ENCODE measurements at places on chromosomes 2 and 18.

GRCh38 chr2:12169721-12170120 is 423.3 kb downstream of the LPIN1 start:
- peak; percentile 99 for DNase-seq

GRCh38 chr2:170701011-170701410 is 14.1 kb upstream of the SP5 start:
- DNase-seq: no peak

GRCh38 chr2:233816334-233816733 is 38.0 kb downstream of the HJURP start:
- no peak for DNase-seq

- no peak for DNase-seq
Observed at GRCh38 chr2:8566774-8567468, 114.9 kb upstream of the ID2 start.

GRCh38 chr2:33277002-33277426 is 199.4 kb upstream of the RASGRP3 start:
- DNase-seq: no peak

GRCh38 chr2:79638954-79639353 is 126.1 kb downstream of the CTNNA2 start:
- DNase-seq: no peak

GRCh38 chr18:28511413-28511821 is 334.5 kb upstream of the CDH2 start:
- peak; percentile 8 for DNase-seq

DNA sequence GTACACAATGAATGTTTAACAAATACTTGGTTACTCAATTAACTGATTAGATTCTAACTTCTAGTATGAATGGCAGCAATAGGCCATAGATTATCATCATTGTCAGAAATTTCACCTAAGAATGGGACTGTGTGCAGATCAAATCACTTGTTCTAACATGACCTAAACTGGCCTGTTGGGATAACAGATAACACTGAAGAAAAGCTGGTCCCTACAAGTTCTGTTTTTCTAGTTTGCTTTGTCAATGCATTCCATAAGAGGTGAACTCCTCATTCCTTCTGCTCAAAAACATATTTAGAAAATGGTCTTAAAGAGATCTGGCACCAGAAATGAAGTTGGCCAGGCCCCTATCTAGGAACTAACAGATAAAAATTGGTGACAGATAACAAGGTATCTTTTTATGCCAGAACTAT is 175.4 kb downstream of the THADA start:
- no peak for DNase-seq

- peak; percentile 52 for DNase-seq
Observed at GRCh38 chr2:33022989-33023727, 76.4 kb downstream of the LTBP1 start.

DNA sequence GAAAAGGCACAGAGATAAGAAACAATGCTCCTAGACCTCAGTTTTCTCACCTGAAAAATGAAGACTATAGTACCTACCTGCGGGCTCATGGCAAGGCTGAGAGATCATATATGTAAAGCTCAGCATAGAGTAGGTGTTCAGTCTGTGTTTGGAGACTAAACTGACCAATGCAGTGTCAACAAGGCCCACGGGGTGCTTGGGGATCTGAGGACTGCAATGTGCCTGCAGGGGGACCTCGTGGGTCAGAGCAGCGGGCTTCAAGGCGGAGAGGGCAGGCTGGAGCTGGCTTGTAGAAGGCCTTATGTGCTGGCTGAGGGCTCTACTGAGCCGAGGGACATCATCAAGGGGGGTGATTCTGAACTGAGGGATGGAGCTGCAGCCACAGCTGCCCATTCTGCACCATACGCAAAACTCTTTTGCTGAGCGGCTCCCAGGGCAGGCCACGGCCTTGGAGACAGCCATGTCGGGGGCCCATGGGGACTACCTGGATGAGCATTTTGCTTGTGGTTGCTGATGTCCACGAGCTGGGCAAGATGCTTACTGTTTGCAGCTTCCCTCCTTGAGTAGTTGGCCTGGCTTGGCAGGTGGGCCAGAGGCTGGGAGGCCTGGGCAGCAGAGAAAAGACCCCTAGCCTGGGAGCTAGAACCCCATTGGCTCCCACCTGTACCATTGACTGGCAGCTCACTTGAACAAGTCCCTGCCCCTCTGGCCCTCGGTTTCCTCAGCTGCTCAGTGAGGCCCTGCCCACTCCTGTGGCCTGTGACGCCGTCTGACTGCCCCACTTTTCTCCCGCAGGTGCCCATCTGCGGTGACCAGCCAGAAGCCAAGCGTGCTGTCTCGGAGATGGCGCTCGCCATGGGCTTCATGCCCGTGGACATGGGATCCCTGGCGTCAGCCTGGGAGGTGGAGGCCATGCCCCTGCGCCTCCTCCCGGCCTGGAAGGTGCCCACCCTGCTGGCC is 23.5 kb downstream of the STEAP3 start:
- DNase-seq: no peak

DNA sequence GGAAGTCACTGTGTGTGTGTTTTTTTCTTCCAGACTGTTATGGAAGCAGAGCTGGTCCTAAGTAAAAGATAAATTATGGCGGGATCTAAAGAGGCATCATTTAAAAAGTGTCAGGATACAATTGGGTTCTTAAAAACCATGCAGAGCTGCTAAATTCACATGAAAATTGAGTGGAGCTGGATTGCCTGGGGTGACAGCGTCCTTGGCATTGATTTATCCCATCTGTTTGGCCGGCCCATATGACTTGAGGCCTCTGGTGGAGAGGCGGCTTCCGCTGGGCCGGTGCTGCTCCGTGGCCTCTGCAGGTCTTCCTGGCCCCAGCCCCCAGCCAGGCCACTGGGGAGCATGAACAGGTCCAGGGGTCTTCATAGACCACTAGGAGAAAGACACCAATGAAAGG is 165.5 kb downstream of the GLI2 start:
- peak; percentile 36 for DNase-seq

GRCh38 chr2:113079131-113079530 is 11.4 kb downstream of the IL1F10 start:
- no peak for DNase-seq

GRCh38 chr2:156986339-156986988 is 271.0 kb upstream of the GALNT5 start:
- DNase-seq: no peak

- DNase-seq: no peak
Observed at GRCh38 chr2:23649819-23650218, 264.8 kb downstream of the KLHL29 start.

GRCh38 chr2:54558188-54559005 is 102.3 kb downstream of the SPTBN1 start:
- no peak for DNase-seq

DNA sequence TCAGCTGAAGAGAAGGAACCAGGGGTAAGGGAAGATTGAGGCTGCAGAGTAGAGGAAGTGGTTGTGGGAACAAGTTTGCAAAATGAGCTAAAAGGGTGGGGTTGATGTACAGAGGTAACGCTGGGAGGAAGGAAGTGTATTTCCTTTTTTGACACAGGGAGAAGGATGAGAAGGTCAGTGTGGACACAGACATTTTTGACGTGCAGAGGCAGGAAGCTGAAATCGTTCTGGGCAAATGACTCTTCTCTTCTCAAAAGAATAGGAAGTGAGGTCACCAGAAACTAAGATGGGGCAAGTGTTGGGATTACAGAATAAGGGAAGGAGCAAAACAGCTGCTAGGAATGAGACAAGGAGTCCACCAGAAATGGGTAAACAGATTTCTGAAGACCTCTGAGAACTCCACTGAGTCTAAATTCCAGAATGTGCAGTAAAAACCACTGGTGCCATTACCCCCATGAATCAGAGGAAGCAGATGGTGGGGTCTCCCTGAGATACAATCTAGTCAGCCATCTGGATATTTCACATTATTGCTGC is 20.0 kb upstream of the RNF149 start:
- DNase-seq: no peak

GRCh38 chr2:238771218-238771617 is 76.7 kb upstream of the TWIST2 start:
- peak; percentile 11 for DNase-seq

DNA sequence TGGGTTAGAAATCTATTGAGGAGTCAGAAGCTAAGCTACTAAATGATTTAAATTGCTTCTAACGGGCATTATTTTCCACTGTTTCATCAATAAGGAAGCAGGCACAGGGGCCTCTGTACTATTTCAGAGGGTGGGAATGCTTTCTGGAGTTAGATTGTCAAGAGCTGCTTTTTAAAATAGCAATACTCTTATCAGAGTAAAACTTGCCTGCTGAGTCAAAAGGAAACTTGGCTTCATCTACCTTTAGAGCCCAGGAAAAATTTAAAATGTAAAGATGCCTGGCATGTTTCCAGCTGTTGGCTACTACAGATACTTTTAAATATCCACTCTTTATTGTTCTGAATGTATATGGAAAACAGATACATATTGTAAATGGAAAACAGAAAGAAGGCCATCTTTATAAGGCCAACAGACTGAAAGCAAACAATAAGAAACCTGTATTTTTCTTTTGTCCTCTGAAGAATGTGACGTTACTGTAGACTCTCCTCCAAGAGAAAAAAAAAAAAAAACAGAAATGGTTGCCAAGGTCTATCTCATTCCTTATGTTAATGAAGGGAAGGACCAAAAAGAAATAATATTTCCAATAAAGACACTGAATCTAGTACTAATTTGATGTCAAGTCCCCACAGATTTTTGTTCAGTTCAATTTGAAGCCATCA is 79.1 kb downstream of the FIGN start:
- DNase-seq: no peak

- DNase-seq: no peak
Observed at GRCh38 chr2:26756337-26756736, 7.7 kb upstream of the SLC35F6 start.

GRCh38 chr2:68318914-68319397 is 793 bp downstream of the CNRIP1 start:
- DNase-seq: no peak

DNA sequence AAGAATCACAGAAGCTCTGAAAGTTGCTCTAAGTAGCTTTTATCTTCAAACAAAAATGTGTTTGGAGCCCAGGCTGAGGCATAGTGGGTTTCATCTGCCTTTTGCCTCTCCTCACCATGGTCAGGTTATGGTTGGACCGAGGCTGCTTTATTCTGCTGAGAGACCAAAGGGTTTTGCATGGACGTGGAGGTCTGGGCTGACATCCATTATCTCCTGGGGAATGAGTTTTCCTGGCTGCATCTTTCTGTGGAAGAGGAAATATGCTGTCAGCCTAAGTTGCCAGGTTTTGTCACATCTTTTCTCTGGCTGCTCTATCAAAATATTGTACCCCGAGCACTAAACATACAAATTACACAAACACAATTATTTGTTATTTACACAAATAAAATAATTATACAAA is 223.2 kb downstream of the LDLRAD4 start:
- DNase-seq: no peak

DNA sequence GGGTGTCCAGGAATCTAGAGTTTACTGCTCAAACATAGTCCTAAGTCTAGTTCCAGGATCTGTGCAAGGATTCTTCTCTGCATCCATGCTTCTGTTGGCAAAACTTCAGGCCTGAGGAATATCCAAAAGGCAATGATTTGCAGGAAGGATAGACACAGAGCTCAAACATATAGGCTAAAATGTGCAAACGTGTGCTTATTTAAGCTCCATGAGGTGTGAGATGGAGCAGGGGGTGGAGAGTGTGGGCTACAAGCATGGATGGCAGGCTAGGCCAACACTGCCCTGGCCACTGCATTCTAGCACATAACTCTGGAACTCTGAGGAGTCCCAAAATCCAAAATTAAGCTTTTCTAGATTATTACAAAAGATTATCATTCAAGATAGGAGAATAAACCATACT is 301.1 kb downstream of the PAX3 start:
- DNase-seq: no peak

GRCh38 chr18:46295416-46295815 is 191.2 kb downstream of the HAUS1 start:
- no peak for DNase-seq
